NT2/D1 (cell line): ENCODE measurements at places on chromosomes 6 and 20.

GRCh38 chr20:11982955-11983470 lies 65.3 kb downstream of the BTBD3 start:
- no peak for DNase-seq

GRCh38 chr6:154518396-154518795 lies 7.9 kb upstream of the CNKSR3 start:
- DNase-seq: no peak

DNA sequence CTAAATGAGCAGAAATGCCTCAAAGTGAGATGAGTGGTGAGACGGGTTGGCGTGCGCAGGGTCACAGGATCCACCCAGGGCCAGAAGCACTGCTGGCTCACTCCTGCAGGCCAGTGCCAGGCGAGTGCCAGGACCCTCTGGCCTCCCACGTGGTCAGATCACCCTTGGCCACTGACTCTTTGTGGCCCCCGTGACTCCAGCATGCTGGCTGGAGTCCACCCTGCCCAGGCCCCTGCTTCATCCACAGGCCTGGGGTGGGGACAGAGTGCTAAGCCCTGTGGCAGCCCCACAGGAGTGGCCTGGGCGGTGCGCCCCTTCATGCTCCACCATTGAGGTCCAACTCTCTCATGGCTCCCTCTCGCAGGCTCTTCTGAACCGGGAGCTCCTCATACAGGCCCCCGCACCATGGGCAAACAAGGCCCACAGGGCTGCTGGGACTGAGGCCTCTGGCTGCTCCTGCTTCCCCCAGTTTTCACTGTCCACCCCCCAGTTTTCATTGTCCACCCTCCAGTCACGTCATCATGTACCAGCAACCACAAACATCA lies 61.6 kb downstream of the ABHD12 start:
- no peak for DNase-seq

- no peak for DNase-seq
Measured at GRCh38 chr6:74044417-74045096, 348.6 kb downstream of the CD109 start.

- no peak for DNase-seq
Measured at GRCh38 chr20:17520583-17520982, 10.6 kb downstream of the BFSP1 start.

GRCh38 chr6:113363048-113363798 lies 493.9 kb upstream of the MARCKS start:
- DNase-seq: no peak

GRCh38 chr20:62507323-62507722 lies 31.5 kb upstream of the GATA5 start:
- no peak for DNase-seq

DNA sequence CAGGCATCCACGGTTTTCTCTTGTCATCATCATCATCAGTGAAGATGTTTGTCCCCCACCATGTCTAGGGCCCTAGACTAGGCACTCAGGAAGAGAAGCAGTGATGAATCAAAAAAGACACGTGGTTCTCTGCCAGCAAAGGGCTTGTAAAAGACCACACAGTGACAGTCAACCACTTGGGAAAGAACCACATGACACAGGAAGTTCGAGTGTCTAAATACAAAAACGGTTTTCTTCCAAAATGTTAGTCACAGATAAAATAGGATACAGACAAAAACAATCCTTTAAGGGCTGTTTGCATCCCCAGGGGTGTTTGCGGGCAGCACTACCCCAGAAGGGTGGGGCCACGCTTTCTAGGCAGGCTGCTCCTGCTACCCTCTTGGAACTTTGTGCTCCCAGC lies 356.8 kb upstream of the AGPAT4 start:
- no peak for DNase-seq

DNA sequence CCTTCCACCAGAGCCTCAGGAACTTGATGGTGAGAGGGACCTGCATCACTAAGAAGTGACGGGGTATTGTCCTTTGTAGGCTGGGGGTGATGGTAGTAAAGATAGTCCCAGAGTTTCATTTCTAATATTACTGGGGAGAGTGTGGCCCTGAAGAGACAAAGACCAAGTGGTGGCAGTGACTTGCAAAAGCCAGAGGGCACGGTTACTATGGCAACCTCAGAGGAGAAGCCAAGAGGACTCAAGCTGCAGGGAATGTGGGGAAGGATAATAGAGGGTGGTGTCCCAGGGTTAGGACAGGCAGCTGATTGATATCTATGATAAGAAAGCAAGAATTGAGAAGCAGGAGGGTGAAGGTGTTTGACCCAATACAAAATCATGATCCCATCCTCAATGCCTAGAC lies 42.5 kb downstream of the HLA-G start:
- DNase-seq: no peak

DNA sequence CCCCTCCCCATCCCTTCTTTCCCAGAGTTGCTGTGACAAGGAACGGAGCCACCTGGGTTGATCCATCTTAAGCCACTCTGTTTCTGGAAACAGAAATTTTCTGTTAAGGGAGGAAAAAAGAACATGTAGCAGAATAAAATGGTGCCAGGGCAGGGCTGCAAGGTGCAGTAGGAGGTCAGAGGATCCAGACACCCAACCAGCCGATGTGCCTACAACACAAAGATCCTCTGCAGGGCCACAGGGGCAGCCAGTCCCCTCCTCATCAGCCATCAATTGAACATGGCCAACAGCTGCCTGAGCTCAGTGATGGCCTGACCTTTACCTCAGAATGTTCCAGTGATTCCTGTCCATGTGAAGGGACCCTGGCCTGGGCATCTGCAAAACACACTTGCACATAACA lies 11.9 kb downstream of the MDFI start:
- no peak for DNase-seq

GRCh38 chr6:165636402-165637048 lies 26.5 kb downstream of the PDE10A start:
- no peak for DNase-seq

DNA sequence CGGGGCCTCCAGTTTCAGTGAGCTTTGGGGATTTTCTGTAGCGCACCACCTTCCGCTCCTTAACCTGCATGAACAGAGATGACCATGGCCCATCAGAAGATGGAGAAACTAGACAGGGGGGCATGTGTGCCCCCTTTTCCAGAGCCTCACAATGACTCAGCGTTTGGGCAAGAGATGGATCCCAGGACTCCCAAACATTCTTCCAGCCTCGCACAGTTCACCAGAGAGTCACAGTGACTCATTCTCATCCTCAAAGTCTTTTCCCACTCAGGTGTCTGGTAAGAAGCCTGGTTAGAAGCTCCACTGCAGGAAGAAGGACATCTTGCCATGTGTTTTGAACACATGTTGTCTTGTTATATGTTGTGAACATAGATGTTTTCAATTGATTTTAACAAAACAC lies 76.2 kb upstream of the FRMD1 start:
- DNase-seq: no peak

DNA sequence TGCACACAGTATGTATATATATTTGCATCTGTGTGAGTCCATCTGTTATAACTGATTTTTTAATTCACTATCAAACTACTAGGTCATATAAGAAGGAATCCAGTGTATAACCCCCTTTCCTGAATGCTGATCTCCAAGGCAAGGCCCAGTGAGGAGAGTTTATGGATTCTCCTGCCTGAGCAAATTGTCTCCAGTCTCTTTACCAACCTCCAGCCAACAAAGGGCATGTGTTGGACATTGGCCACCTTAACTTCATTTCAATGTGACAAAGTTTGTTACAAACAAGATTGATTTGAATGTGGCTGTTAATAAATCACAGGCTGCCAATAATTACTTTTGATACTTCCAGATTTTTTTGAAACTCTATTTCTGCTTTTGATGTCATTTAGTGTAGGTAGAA lies 191.6 kb downstream of the HAO1 start:
- no peak for DNase-seq

- no peak for DNase-seq
Measured at GRCh38 chr6:35089935-35090505, 51.1 kb downstream of the TCP11 start.

DNA sequence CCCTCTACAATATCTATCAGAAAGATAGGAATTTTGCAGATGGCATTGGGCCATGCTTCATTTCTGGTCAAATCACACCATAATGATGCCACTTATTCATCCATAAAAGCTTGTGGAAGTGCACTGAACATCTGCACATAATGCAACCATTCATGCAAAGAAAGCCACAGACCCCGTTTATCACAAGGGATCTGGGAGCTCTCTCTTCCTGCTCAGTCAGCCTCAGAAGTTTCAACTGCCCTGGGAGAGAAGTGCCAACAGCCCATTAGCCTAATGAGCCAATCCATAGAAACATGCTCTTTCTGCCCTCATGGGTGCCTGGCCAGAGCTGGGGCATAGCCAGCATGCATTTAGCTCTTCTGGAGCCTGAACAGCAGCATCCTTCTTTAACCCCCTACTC lies 85.8 kb downstream of the SLC35F1 start:
- DNase-seq: no peak

- no peak for DNase-seq
Measured at GRCh38 chr6:122276637-122277036, 122.8 kb upstream of the HSF2 start.

DNA sequence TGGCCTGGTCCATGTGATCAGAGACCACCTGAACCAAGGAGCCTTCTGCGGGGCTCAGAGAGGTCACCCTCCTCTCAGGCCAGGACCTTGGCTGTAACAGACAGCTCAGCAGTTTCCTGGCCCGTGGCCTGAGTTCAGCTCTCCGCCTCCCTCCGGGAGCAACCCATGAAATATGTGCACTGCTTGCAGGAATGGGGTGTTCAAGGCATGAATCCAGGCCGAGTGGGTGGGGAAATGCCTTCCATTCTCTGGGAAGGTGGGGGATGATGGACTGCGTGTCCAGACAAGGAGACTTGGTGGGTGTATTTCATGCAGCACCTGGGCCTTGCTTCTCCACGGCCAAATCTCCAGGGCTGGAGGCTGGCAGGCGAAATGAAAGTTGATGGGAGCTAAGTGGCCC lies 46.0 kb downstream of the SIRPA start:
- DNase-seq: no peak

DNA sequence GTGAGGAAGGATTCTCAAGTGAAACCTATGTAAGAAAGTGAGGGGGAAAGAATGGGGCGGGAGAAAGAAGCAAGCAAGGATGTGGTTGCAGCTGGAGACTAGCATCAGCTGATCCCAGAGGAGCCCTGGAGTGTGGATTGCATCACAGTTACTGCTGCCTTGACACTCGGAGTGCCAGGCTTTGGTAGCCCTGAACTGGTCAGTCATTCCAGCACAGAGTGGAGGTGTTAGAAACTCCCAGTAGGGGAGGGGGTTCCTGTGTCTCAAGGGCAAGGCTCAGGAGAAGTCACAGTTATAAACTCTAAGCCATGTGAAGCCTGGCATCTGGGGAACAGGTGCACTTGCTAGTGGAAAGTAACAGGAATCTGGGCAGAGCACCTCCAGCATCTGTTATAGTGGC lies 23.5 kb downstream of the SNAP25 start:
- no peak for DNase-seq

DNA sequence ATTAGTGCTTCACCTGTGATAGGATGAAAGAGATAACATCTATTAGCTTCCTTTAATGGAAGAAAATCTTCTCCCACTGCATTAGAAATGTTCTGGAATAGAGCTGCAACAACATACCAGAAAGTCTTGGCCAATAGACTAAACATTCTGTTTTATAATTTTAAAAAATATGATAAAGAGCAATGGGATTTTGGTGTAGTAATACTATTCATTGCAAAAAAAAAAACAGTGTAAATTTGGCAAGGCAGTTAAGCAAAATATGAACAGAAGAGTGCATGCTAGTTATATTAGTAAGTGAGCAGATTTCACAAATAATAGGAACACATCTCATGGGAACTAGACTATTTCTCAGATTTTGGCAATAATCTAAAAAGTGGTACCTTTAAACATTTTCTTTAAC lies 43.3 kb downstream of the SOX4 start:
- DNase-seq: no peak

GRCh38 chr6:166624275-166624674 lies 2.8 kb downstream of the RPS6KA2 start:
- no peak for DNase-seq

- DNase-seq: no peak
Measured at GRCh38 chr6:79170431-79170830, 64.1 kb downstream of the HMGN3 start.

GRCh38 chr6:11366183-11366933 lies 133.9 kb upstream of the NEDD9 start:
- no peak for DNase-seq

DNA sequence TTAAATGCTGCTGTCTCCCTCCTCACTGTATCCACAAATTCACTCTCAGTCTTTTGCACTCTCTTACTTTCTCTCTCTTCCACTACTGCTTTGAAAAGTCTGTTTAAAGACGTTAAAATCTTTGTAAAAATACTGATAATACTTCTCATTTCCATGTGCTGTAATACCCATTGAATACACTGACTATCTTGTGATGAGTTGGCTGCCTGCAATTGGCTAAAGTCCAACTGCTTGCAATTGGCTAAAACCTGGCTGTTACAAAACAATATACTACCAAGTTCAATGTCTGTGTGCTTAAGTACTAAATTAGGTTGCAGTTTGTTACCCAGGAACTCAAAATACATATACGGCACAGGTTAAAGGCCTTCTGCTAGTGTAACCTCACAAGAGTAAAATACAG lies 264.8 kb downstream of the THBS2 start:
- no peak for DNase-seq

GRCh38 chr6:120290964-120291363 lies 941.4 kb upstream of the MAN1A1 start:
- no peak for DNase-seq

GRCh38 chr6:156513504-156513903 lies 263.7 kb upstream of the ARID1B start:
- DNase-seq: no peak

DNA sequence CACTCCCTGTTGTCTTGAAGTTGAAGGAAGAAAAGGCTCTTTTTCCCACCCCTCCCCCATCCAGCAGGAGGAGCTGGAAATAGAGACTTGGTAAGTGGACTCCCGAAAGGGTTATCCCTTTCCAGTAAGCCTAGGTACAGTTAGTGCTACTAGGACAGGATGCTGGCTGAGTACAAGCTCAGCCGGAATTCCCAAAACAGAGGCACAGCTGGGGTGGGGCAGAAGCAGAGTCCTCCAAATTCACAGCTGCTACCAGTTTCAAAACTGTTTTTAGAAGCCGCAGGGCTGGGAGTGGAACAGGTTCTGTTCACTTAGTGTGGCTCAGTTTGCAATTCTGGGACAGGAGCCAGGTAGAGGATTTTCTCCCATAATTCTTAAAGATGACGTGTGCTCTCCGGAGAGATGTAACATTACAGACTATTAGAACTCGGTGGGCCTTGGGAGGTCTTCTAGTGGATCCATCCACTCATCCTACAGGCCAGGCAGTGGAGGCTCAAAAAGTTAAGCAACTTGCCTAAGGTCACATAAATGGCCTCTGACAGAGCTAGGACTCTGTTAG lies 19.0 kb upstream of the UTRN start:
- DNase-seq: peak; percentile 74

GRCh38 chr6:161233986-161234661 lies 39.7 kb downstream of the AGPAT4 start:
- DNase-seq: no peak

- DNase-seq: no peak
Measured at GRCh38 chr6:127200114-127200513, 66.5 kb upstream of the RNF146 start.

GRCh38 chr6:47919875-47920274 lies 138.0 kb downstream of the OPN5 start:
- no peak for DNase-seq

GRCh38 chr6:126167726-126168125 lies 172.2 kb upstream of the CENPW start:
- no peak for DNase-seq
